Activated CD8-positive, alpha-beta memory T cell treated with anti-CD3 and anti-CD28 coated beads for 4 hours (primary cell): ENCODE measurements at places on chromosomes 2 and 18.

- DNase-seq, result no peak
These were observed 196.8 kb downstream of the NDUFA10 start for GRCh38 chr2:239828192-239828972.

- DNase-seq, result no peak
These were observed 182.0 kb upstream of the TRIB2 start for GRCh38 chr2:12534646-12535263.

DNA sequence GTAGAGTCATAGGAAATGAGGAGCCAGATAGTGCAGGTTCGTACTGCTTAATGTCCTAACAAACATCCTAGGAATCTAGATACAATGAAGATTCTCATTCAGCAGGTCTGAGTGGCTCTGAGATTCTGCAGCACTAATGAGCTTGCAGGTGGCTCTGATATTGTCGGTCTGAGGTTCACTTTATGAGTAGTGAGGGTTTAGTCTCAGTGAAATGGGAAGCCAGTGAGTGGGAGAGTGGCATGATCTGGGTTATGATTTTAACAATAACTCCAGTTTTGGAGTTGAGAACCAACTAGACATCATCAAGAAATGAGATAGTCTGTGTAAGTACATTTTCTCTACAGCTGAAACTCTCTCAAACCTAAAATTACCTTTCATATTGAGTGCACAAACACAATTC, 166.8 kb upstream of the SP5 start:
- no peak for DNase-seq

DNA sequence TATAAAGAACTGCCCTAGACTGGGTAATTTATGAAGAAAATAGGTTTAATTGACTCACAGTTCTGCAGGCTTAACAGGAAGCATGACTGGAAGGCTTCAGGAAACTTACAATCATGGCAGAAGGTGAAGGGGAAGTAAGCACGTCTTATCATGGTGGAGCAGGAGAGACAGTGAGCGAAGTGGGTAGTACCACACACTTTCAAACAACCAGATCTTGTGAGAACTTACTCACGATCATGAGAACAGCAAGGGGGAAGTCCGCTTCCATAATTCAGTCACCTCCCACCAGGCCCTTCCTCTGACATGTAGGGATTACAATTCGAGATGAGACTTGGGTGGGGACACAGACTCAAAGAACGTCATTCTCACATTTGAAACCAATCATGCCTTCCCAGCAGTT, 260.1 kb upstream of the FAM98A start:
- DNase-seq, result no peak

GRCh38 chr2:56184500-56185011, 766 bp downstream of the CCDC85A start:
- no peak for DNase-seq
